HT-29 (cell line): ENCODE measurements at places on chromosomes 6 and 20.
A peak's percentile ranks its signal among the peaks of the same experiment; 100 is the strongest.

- DNase-seq = no peak
These were observed 9.6 kb downstream of the ABHD12 start for GRCh38 chr20:25380945-25381614.

DNA sequence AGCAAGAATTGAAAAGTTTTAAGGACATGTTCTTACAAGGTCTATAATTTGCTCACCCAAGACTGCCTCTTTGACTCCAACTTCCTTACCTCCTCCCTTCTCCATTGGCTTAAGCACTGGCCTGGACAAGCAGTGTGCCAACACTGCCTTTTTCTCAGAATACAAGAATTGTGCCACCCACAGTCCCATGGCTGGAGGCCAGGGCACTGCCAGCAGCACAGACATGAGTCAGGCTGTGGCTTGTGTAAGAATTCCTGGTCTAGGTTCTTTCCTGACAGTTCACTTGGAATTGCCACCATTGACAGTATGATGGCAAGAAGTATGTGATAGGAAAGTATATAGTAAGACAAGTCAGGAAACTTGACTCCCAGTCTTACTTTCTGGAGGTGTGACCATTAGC is 202.7 kb upstream of the MARCKS start:
- peak; percentile 76 for DNase-seq

DNA sequence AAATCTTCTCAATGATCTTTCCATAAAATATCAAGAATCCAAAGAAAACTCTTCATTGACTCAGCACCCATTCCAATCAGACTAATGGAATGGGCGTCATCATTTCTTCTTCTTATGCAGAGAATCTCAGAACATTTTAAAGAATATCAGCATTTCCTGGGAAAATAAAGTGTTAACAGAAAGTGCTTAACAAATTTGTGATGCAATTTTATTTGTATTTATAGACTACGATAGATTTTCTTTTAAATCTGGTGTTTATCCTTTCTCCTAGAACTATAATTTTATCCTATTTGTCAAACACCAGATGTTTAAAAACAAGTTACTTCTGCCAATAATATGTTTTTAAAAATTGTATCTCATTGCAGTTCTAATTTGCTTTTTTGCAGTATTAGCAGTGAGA is 330.7 kb downstream of the COL12A1 start:
- no peak for DNase-seq

DNA sequence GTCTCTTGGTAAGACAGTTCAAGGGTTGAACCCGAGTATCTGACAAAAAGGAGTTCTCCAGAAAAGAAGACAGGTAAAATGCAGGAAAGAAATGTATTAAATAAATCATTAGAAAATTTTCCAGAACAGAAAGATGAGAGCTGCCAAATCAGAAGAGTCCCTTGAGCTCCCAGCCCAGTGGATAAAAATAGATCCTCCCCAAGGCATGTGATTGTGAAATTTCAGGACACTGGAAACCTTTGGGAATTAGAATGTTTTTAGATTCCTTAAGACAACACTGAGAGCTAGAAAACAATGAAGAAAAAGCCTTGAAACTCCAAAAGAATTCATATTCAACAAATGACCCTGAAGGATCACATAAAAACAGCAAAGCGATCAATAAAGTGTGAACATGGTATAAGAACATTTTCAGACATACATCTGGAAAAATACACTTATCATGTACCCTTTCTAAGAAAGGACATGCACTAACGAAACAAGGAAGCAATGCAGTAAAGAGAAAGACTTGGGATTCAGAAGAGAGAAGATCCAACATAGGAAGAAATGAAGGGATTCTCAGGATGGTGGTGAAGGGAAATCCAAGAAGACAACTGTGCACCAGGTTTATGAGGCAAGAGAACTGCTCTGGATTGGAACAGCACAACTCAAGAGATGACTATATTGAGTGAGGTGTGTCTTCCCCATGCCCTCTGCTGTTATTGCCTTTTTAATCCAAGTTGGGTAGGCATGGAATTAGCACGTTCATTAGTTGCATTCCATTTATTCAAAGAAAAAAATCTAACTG is 390.4 kb downstream of the SYNE1 start:
- DNase-seq = no peak

GRCh38 chr20:60867589-60867988 is 384.5 kb upstream of the CDH4 start:
- DNase-seq = no peak

DNA sequence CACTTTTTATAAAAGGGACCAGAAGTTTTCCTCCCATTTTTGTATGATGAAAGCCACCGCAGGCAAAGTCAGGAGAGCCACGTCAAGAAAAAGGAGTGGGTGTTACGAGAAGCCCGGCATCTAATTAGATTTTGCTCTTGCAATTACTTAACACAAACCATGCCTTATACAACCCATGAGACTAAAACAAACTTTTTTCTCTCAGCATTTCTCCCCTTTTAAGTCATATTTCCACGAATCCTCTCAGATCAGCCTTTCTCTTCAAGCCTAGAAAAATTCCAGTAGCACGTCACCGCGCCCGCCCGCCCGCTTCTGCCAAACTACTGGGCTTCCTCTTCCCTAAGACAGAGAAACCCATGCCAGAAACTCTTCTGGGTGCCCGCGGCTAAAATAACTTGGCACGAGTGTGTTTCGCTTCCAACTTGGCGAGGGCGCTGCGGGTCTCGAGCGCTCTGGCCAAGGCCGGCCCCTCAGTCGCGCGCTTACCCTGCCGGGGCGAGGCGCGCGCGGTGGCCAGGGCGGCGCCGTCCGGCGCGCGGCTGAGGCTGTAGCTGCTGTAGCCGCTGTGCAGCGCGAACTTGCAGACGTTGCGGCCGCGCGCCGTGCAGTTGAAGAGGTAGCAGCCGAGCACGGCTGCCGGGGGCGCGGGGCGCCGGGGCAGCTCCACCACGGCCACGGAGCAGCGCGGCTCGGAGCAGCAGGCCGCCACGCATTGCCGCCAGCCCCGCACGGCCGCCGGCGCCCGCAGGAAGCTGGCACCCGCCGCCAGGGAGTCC is 1.0 kb downstream of the LRP11 start:
- DNase-seq = peak; percentile 64

DNA sequence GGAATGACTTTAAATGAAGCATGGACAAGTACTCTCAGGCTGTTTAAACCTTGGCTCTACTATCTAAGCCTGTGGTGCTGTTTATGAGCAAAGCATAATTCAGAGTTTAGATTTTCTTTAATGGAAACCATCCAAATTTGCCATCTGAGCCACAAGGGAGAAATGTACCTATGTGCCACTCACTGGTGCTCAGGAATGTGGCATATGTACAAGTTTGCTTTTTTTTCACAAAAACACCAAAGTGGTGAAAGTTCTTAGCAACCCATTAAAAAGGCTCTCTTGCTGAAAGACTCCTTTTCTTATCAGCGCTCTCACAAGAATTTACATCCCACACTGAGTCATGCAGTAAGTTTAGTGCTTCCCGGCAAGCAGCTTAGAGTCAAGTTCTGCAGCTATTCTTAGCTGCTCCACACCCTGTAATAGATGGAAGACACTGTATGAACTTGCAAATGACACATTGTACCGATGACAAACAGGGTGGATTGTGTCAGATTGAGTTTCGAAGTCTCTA is 57.3 kb upstream of the MLIP start:
- peak; percentile 16 for DNase-seq

GRCh38 chr6:42315991-42316970 is 98.6 kb upstream of the MRPS10 start:
- peak; percentile 82 for DNase-seq

DNA sequence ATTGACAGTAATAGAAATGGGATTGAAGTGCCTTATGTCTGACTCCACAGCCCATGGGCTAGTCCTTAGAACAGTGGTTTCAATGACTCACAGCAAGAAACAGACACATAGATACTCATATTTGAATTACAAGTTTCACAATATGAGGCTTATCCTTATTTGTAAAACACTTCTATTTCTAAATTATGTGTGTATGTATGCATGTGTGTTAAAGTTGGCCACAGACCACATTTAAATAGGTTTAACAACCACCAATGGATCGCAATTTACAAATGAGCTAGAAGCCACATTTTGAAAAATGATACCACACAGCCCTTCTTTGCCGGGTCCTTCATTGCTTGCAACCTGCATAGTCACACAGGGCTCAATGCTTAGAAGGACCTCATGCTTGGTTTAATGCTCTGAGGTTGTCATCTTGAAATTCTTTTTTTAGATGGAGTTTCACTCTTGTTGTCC is 157.8 kb upstream of the PREP start:
- no peak for DNase-seq

DNA sequence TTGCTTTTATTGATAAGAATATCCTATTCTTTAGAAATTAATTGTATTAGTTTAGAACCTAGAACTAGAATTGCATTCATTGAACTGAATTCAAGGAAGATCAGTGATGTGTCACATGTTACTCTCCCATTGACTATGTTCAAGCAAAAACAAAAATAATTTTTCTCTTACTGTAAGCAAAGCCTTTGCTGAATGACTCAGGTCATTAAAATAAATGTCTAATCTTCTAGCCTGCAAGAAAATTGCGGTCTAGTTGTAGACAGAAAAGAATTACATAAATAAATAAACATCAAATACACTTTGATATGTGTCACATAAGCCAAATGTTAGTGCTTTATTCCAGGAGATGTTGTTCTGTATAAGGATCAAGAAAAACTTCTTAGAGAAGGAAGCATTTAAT is 387.9 kb downstream of the ADGRB3 start:
- DNase-seq = no peak

DNA sequence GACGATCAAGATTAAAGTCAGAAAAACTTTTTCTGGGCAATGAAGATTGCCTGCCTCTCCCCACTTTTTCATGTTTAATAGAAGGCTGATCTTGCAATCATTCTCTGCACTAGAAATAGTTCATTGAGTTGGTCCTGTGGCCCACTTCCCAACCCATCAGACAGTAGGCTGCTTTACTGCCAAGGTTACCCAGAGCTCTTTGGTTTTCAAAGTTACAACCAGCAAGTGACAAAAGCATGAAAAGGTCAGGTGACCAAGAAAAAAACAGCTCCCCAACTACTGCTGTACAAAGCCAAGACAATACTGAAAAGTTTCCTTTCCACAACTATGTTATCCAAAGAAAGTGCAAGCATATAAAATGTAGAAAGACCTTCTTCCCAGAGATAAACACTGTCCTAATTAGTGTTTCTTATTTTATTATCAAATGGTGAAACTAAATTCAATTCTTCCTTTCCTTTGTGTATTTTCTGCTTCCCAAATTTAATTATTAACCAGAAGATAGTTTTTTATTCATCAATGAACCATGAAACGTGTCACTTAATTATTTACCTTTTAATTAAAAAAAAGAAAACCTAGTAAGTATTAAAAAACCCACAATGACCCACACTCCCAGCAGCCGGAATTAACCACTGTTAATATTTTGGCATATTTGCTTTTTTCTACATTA is 16.6 kb downstream of the DNAAF9 start:
- no peak for DNase-seq

DNA sequence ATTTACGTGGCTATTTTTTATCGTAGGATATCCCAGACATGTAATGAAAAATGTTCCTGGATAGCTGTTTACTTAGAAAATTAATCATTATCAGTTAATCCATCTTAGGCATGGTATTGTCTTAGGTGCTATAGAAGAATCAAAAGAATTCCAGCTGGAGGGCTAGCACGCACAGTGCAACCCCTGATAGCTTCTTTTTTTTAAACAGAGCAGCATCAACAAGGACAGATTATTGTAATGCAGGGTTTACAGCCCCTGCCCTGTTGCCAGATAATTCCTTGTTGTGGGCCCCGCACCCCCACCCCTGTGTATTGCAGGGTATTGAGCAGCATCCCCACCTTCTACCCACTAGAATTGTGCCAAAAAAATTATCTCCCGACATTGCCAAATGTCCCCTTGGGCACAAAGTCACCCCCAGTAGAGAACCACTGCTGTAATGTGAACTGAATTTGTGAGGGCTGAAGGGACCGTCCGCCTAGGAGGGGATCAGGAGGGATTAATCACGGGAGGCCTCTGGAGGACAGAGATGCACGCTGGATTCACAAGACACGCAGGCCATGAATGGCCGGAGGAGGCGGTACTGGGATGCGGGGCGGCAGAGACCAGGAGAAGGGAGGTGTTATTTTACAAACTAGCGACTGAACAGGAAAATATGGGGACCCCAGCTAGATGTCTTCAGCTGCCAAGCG is 174.6 kb downstream of the ZDHHC14 start:
- DNase-seq = no peak

- DNase-seq = peak; percentile 39
These were observed 18.2 kb downstream of the TMEM242 start for GRCh38 chr6:157304899-157305663.

DNA sequence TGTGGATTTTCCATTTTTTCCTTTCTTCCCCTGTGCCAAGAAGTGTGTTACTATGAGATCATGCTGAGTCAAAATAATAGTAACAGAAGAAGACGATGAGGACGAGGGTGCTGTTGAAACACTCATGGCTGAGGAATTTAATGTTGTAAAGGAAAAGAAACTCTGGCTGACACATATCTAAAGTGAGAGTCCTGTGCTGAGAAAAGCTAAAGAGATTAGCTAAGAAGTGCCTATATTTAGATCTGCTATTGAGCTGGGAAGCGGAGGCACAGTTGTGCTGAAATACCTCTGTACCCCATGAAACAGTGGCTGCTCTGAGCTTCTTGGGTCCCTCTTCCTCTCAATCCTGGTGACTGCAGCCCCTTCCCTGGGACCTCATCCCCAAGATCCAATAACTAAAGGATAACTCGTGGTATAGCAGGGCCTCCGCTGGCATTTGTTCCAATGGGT is 1.1 kb upstream of the SYTL3 start:
- no peak for DNase-seq

- DNase-seq = no peak
These were observed 145.3 kb upstream of the TCF21 start for GRCh38 chr6:133743621-133744020.

DNA sequence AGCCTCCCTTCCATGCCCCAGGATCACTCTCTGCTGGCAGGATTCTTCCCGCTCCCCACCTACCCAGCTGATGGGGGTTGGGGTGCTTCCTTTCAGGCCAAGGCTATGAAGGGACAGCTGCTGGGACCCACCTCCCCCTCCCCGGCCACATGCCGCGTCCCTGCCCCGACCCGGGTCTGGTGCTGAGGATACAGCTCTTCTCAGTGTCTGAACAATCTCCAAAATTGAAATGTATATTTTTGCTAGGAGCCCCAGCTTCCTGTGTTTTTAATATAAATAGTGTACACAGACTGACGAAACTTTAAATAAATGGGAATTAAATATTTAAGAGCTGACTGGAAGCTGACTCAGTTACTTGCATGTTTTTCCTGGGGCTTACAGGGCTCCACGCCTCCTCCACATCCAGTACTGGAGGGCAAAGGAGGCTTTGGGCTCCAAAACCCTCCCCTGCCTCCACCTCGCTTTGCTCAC is 24.3 kb upstream of the FANCE start:
- DNase-seq = no peak

GRCh38 chr6:10278746-10279145 is 136.1 kb downstream of the TFAP2A start:
- DNase-seq = no peak

GRCh38 chr20:3038454-3038853 is 5.0 kb upstream of the GNRH2 start:
- DNase-seq = no peak

- DNase-seq = no peak
These were observed 1567.8 kb upstream of the DEFB115 start for GRCh38 chr20:29689411-29690225.

DNA sequence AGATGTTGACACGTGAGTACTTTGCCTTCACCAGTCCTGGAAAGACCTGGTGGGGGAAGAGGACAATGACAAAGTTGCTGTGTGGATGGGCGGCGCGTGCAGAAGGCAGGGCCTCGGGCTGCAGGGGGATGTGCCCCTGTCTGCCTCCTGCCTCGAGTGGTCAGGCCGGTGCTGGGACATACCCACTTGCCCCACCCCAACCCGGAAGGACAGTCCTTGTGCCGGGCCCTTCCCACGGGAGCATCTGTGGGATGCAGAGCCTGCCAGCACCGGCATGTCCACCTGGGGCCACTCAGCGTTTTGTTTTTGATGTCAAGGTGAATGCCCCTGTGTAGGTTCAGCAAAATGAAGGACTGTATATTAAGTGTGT is 60.5 kb upstream of the BHLHE23 start:
- no peak for DNase-seq
